ENCODE measurements at places on chromosomes 5 and 9.

- DNase-seq = peak; percentile 60
Observed at GRCh38 chr9:137745541-137745991, 126.8 kb downstream of the EHMT1 start.

DNA sequence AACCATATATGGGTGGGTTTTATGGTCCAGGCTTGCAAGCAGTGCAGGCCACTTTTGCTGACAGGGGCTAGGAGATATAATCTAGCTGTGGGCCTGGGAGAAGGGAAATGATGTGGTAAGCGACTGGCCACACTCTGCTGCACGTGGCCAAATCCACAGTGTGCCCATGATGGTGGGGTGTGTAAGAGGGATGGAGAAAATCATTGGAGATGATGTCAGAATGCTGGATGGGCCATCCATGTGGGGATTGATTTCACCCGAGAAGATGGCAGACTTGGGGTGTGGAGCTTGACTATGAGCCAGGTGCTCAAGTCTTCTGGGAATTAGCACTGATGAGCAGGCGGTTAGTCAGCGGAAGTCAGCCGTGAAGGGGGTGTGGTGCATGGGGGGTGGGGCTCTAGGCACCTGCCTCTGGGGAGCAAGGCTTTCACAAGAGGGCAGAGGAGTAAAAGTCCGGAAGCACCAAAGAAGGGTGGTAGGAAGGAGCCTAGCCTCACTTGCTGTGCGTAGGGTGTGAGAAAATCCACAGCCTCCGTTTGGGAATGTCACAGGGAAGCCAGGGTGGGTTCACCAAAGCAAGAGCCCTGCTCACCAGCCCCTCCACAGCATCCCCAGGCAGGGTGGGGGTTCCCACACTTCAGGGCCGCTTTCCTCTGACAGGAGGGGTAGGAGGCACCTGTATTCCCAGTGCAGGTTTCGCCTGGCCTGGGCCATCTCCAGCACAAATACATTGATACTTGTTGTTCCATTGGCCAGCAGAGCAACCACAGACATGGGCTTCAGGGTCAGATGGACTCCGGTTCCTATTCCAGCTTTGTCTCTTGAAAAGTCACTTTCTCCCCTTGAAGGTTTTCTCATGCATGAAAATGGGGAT, 44.5 kb upstream of the ANGPTL2 start:
- no peak for DNase-seq

- DNase-seq = no peak
Observed at GRCh38 chr5:35162848-35163709, 67.2 kb downstream of the PRLR start.

GRCh38 chr9:34545497-34545896, 22.7 kb upstream of the ENHO start:
- no peak for DNase-seq

DNA sequence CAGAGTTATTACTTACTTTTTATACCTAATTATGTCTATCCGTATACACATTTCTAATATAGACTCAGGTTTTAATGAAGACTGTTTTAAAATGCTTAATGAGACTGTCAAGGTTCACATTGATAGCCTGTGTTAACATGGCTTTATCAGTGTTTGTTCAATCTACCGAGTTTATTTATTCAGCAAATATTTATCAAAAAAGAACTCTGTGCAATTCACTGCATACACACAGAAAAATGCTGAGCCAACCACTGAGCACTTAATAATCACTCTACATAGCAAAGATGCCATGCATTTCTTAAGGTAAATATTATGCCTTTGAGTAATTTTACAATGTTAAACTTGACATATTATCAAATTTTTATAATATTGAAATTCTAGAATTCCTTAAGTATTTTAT, 428.2 kb downstream of the ANXA1 start:
- DNase-seq = no peak

DNA sequence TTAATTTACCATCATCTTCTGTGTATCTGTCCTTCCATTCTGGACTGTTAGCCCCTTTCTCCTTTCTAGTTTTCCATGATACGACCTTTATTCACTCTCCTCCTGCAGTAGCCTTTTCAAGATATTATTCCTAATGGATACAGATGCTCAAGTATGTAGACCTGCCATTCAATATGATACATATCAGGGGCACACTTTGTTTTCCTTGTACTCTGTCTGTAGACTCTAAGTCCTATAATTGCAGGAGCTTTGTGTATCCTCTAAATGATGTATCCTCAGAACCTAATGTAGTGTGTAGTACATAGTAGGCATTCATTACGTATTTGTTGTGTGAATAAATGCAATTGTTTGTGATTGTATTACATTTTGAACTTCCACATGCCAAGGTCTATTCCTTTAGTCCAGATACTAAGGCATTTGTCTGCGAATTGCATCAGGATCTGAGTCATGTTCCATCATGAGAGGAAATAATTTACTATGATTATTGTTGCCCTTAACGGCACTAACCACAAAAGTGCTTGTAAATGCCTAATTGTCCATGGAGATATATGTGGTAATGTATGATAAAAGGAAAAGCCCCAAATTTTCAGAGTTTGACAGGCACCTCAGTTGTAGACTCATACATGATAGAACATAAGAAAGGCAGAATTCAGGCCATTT, 57.1 kb upstream of the IZUMO3 start:
- DNase-seq = no peak

- DNase-seq = no peak
Observed at GRCh38 chr9:85640425-85640824, 101.3 kb downstream of the AGTPBP1 start.

DNA sequence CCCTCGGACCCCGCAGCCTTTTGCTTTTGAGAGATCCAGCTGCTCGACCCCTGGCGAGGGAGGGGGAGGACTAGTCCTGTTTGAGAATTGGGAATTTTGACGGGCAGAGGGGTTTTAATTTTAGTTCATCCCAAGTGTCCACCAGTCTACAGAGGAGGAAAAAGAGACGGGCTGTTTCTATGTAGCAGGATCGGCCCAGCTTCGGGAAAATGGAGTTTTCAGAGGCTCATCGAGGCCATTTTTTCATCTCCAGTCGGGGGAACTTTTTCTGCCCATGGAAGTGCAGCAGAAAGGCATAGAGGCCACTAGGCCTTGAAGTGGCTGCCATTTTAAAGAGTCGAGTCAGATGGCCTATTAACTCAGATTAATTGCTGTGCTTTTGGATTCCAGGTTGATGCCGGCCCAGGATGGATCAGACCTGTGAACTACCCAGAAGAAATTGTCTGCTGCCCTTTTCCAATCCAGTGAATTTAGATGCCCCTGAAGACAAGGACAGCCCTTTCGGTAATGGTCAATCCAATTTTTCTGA, 1.2 kb downstream of the NSD1 start:
- no peak for DNase-seq

DNA sequence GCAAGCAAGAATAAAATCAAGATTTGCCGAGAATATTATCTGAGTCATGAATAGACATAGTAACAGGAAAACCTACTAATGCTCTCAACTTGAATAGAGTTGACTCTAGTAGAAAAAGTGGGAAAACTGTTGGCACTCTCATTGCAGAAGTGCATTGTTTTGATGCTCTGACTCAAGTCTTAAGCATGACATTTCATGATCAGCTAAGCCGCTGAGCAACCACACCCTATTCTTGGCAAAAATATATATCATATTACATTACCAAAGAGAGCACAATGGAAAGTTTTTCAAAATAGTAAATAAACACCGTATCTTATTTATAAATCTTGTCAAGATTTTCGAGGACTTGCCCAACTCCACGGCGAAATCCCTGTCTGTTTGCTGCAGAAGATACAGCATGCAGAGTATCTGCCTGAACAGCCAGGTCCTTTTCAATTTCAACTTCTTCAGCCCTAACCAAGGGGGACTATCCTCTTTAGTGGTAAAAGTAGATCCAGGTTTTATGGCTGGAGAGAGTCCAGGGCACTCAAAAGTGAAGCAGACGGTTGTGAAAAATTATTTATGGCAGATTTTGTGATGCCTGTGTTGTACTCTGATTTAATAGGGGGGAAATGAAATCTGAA, 13.9 kb upstream of the ADAMTSL1 start:
- DNase-seq = no peak

GRCh38 chr5:31583129-31583528, 51.0 kb downstream of the C5orf22 start:
- DNase-seq = no peak

GRCh38 chr5:115465431-115465830, 79.1 kb downstream of the FEM1C start:
- DNase-seq = no peak

GRCh38 chr5:38776149-38776896, 69.5 kb upstream of the OSMR start:
- no peak for DNase-seq

GRCh38 chr9:121362813-121363621, 7.0 kb downstream of the STOM start:
- DNase-seq = no peak
